ENCODE measurements at places on chromosomes 4 and X. TPM values are rescaled to one million over a fixed set of nuclear protein-coding genes. Genes with fewer than 3 reads are reported as not detected.

Gene MSANTD1
- 0.93 TPM for total RNA-seq

Gene SPATA4
- not detected for total RNA-seq

Gene MAGEA1
- not detected for total RNA-seq

Gene PNCK
- total RNA-seq: 0.87 TPM

Gene PALLD
- total RNA-seq: 0.66 TPM

Gene APLN
- 0.48 TPM for total RNA-seq

Gene GPR50
- total RNA-seq: not detected

Gene PF4V1
- not detected for total RNA-seq

Gene PDGFC
- not detected for total RNA-seq

Gene CLDN22
- total RNA-seq: not detected
